Stimulated activated CD4-positive, alpha-beta T cell treated with anti-CD3 and anti-CD28 coated beads, Interleukin-1b, Interleukin-23, amount 100 ng/mL, for 48 hours (primary cell): ENCODE measurements at places on chromosomes 6 and 20.

DNA sequence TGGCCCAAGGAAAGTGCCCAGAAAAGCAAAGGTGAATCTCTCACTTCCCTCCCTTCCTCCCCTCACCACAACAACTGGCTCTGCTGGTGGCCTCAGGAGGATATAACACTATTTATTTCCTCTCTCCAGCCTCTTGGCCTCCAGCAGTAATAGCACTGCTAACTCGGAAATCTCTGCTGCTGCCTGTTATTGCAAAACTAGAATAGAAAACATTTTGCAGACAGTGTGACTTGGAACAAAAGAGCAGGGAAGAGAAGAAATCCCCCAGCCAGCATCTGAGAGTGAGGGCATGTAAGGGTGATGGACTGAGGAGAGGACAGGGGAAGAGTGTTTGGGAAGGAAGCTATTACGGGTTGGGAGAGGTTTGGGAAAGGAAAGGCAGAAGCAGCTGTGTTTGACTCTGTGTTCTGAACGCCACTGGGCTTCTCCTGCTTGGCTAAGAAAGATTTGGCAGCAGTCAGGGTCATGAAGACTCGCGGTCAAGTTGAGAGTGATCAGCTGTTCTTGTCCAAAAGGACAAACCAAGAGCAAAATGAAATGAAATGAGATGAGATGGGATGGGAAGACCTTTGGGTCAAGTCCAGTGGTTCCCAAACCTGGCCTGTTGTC, 81.0 kb upstream of the SNX9 start:
- DNase-seq = no peak

GRCh38 chr20:34571753-34572152, 13.2 kb downstream of the MAP1LC3A start:
- DNase-seq = no peak

DNA sequence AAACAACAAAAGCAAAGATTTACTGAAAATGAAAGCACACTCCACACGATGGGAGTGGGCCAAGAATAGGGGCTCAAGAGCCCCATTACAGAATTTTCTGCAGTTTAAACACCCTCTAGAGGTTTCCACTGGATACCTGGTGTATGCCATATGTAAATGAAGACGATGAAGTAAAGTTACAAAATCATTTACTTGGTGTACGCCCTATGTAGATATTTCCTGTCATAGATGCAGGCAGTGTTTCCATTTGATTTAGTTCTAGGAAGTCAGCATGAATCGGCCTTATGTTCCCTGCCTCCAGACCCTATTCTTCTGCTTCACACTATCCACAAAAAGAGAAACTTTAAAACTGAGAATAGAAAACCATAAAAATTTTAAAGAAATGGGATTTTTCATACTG, 404.4 kb upstream of the GJE1 start:
- no peak for DNase-seq

DNA sequence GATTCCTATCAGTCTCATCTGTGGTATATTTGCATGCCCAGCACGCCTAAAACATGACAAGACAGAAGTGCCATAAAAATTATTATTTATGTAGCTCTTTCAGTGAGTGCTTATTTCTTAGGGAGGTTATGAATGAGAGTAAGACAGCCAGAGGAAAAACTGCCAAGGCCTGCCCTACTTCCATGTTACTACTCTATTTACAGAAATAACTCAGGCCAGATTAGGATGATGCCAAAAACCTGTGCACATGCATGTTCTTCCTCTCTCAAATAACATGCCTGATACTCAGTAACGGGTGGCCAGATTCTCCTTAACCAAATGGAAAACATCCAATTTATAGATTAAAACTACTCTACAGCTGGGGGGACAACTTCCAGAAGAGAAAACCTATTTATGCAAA, 45.7 kb downstream of the ILRUN start:
- DNase-seq = no peak

DNA sequence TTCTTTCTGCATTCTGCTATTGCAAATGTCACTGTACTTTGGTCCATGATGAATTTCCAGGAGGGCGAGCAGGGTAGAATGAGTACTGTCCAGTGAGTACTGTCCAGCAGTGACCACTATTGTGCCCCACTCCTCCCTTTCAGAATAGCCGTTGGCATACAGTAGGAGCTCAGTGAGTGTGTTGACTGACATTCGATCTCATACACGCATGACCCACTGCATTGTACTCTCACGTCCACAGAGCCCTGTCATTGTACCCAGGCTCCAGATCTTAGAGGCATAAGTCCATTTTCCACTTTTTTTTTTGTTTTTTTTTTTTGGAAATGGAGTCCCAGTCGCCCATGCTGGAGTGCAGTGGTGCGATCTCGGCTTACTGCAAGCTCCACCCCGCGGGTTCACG, 8.2 kb downstream of the DYNLRB1 start:
- no peak for DNase-seq

GRCh38 chr6:170203212-170203611, 87.7 kb downstream of the DLL1 start:
- no peak for DNase-seq

DNA sequence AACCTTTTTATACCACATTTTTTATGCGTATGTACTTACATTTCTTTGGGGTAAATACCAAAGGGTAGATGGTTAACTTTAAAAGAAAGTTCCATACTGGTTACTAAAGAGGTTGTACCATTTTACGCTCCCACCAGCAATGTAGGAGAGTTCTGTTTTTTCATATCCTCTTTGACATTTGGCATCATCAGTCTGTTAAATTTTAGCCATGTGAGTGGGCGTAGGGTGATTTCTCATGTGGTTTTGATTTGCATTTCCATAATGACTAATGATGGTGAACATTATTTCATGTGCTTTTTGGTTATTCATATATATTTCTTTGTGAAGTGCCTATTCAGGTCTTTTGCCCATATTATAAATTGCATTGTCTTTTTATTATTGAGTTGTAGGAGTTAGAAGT, 194.2 kb downstream of the PRL start:
- peak; percentile 9 for DNase-seq

GRCh38 chr6:36268478-36269275, 1.2 kb upstream of the PNPLA1 start:
- no peak for DNase-seq

DNA sequence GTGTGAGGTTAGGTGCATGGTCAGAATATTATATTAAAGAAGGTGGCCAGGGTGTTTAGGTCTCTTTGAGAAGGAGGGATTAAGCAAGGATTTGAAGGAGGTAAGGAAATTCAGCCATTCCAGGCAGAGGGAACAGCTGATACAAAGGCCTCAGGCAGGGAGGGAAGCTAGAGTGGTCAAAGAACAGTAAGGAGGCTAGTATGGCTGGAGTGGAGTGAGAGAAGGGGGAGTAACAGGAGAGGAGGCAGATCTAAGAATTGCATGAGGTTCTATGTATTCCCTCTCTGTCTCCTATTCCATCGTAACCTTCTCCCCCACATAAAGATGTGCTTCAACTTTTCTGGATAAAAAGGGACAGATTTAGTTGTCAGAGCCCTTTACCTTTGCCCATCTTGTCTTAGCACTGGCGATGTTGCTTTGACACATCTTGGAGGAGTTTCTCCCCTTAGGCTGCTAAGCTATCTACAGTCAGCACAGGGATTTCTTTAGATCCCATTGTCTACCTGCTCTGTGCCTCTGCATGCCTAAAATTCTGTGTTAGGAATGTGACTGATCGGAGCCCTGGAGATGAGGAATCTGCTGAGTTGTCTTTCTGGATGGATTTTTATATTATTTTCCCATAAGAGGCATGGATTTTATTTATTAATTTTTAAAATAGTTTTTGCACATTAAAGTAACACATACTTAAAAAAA, 59.9 kb downstream of the KLHL31 start:
- DNase-seq = no peak

DNA sequence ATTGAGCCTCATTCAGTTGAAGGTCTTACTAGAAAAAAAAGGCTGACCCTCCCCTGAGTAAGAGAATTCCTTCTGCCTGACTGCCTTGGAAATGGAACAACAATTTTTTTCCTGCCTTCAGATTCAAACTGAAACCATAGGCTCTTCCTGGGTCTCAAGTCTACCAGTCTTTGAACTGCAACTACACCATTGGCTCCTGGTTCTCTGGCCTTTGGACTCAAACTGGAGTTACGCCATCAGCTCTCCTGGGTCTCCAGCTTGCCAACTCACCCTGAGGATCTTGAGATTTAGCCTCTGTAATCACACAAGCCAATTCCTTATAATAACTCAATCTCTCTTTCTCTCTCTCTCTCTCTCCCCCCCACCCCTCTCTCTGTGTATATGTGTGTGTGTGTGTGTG, 36.0 kb upstream of the SNX9 start:
- no peak for DNase-seq

- DNase-seq = no peak
Observed at GRCh38 chr6:28380381-28380780, 19.2 kb downstream of the ZSCAN12 start.

- DNase-seq = no peak
Observed at GRCh38 chr6:50720623-50721022, 7.3 kb downstream of the TFAP2D start.

DNA sequence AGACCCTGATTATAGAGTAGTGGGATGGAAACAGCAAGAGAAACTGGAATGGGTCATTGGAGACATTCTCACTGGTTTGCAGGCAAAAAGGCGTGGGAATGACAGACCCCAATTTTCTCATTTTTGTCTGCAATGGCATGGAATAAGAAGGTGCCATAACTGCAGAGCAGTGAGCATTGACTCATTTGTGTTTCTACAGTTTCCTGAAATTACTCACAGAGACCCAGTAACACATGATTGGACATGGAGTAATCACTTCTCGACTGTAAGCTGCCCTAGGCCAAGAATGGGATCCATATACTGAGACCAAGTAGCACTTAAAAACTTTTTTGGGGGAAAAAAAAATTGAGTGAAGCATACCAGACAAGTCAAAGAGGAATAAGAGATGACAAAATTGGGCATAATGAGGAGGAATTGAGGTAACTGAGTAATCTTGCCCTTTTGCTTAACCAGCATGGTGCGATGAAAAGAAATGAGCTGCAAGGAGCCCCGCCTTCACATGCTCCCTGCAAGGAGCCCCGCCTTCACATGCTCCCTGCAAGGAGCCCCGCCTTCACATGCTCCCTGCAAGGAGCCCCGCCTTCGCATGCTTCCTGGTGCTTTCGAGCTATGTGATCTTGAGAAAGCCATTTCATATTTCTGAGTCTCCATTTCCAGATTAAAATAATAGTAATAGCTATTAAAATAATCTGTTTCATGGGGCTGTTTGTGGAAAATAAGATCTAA, 44.1 kb downstream of the NHSL1 start:
- peak; percentile 53 for DNase-seq

GRCh38 chr6:78709021-78709420, 158.3 kb upstream of the IRAK1BP1 start:
- no peak for DNase-seq

DNA sequence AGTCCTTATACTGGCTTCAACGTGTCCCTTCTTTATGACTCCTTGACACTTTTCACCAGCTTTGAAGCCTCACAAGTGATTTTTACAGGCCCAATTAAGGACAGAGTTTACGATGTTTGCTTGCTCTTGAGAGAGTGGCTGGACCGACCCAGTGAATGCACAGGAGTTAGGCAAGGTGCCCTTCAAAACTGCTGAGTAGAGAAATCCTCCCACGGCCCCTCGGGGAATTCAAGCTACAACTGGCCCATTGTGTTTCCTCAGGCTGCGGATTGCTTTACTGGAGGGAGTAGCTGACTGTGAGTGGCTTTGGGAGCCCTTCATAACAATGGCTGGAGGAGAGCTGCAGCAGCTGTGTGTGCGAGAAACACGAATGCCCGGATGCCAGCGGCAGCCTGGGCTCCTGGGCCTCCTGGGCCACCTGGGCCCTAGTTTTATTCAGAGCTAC, 50.0 kb downstream of the SGK1 start:
- no peak for DNase-seq

DNA sequence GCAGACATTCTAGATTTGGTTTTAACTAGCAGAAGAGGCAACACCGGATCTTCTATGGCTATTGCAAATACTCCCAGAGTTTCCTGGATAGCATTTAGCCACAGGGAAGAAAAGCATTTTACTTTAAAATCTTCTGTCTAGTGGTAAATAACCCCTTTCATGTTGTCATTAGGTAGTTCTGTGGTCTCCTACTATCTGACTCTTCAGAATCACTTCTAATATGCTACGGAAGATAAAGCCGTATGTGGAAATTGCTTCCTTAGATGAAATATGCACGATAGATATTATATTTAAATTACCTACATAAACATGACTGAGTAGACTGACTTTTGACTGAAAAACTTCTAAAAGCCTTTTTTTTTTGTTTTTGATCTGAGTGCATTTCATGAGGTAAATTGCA, 759 bp downstream of the CRISP3 start:
- DNase-seq = no peak

- DNase-seq = no peak
Observed at GRCh38 chr6:22239261-22239921, 57.4 kb downstream of the PRL start.

- DNase-seq = peak; percentile 27
Observed at GRCh38 chr6:36827261-36828079, 11.8 kb downstream of the CPNE5 start.

DNA sequence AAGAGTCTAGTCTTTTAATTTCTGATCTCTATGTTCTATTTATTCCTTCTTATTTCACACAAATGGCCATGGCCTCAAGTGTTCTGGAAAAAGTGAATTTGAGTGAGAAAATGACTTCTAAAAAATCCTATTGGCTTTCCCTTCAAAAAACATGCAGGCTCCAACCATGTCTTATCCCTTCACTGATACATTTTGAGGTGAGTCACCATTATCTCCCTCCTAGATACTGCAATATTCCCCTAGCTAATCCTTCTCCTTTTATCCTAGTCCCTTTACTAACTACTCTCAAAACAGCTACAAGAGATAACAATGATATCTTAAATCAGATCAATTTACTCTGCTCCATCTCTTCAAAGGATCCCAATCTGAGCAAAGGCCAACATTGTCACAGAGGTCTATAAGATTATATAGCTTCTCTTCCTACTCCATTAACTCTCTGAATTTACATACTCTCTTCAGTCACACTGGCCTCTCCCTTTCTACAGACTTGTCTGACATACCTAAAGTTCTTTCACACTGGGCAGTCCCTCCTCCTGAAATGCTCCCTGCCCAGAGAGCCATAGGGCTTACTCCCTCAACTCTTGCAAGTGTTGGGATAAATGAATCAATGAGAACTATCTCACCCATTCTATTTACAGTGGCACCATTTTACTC, 129.2 kb downstream of the TENT5A start:
- no peak for DNase-seq

DNA sequence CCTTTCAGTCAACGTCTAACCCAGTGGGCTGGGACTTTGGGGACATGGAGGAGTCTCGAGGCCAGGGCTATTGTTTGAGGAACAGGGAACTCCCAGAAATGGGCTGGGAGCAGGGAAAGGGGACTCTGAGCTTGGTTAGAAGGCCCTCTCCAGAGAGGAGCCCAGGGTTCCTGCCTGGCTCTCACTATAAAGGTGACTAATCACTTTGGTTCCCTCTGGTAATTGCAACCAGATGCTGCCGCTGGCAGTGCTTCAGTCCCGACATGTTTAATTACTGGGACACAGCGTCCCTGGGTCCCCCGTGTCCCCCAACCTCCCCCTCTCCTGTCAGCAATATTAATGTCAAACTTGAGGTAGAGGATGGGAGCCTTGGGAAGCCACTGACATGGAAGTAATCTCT, 5.0 kb upstream of the GDF5 start:
- DNase-seq = no peak
